ENCODE measurements at places on chromosomes 7 and 10.

- DNase-seq = peak; percentile 61
These were observed 47.2 kb upstream of the NRP1 start for GRCh38 chr10:33381451-33382215.

DNA sequence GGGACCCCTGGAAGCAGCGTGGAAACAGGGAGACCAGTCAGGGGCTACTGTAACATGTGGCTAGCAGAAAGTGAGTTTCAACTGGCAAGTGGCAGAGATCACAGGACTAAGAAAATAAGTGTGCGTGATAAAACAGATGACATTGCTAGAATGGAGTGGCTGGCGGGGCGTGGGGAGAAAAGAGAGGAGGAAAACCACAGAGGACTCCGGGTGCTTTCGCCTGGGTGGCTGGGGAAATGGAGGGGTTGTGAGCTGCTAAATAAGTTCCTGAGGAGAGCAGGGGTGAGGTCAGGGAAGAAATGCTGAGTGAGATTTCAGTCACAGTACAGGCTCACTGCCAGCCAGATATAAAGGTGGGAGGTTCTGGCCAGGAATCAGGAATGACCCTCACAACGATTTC lies 166.9 kb downstream of the MYOF start:
- no peak for DNase-seq

DNA sequence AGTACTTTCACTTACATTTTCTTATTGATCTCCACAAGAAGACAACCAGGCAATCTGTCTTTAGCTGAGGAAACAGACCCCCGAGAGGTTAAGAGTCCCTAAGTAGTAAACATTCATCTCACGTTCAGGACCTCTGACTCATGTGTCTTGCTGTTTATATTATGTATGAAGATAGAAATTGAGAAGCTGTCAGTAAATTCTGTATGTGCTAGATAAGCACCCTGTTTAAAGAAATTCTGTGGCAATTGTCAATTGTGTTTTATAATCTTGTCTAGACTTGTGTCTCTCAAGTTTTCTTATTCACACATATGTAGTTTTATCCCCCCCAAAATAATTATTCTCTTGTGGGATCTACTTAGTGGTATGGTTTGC lies 14.5 kb downstream of the ADK start:
- no peak for DNase-seq

DNA sequence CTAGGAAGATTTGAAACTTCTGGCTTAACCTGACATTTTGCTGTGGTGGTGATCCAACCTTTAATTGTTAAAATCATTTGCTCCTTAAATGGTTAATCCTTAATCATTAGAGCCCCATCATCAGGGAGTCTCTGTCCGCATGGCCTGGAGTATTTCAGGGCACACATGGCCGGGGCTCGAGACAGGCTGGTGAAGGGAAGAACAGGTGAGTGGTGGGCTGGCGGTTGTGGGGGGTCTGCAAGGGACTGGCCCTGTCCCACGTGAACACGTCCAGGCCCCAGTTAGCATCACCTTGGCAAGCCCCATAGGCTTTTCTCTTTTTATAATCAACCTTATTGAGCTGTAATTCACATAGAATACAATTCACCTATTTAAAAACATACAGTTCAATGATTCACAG lies 109.5 kb downstream of the DNAJB6 start:
- no peak for DNase-seq

DNA sequence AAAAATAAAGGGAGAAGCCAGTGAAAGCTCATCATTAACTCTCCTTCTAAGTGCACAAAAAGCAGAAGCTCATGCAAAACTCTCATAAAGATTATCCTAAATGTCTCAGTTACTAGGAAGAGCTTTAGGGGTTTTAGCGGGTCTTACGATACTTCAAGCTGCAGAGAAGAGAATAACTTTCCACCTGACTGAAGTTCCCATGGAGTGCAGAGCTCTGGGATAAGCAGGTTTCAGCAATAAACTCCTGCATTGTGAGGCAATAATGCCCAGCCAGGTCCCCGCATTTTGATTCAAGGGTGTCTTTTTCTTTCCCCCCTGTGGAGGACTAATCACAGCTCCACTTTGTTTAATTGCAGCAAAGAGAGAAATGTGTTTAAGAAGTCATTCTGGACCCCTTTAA lies 241.9 kb upstream of the SP8 start:
- no peak for DNase-seq

- DNase-seq = no peak
These were observed 108.1 kb downstream of the ITGB8 start for GRCh38 chr7:20438694-20439376.

GRCh38 chr7:114107522-114107921 lies 188.7 kb upstream of the PPP1R3A start:
- no peak for DNase-seq

DNA sequence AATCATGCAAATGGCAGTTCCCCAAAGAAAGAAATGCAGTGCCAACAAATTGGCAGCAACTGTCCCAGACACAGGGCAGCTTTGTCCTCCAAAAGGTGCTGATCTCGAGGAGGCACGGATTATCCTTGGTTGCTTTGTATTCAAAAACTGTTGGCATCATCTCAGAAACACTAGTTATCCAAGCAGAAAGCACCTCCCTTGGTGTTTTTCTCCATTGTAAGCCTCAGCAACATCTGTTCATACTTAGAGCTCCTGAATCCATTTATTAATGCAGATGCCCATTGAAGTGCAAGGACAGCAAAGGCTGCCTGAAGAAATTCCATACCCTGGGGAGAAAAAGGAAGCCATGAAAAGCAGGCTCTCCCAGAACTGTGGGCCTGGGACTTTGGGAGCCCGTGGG lies 1.1 kb upstream of the NPS start:
- no peak for DNase-seq

All from right forelimb (tissue), 1 donor.